ENCODE measurements at places on chromosomes 1 and 21.

GRCh38 chr1:20325844-20326420 is 35.3 kb downstream of the VWA5B1 start:
- no peak for DNase-seq

DNA sequence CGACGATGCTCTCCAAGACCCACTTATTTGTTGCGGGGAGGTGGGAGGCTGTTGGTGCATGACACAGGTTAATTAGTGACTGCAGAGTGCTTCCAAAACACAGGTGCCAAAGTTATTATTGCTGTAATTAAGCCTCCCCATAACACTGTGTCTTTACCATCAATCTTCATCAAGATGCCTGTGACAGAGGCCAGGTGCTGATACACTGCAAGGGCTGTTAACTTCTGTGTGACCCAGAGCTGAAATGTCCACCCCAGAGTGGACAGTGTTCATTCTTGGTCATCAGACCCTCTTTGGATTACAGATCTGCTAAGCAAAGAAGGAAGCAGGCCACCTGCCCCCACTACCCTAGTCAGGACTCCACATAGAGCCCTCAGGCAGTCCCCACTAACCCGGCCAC is 55.5 kb downstream of the CAPN8 start:
- DNase-seq = no peak

- no peak for DNase-seq
Measured at GRCh38 chr1:22363403-22364325, 88.0 kb upstream of the ZBTB40 start.

DNA sequence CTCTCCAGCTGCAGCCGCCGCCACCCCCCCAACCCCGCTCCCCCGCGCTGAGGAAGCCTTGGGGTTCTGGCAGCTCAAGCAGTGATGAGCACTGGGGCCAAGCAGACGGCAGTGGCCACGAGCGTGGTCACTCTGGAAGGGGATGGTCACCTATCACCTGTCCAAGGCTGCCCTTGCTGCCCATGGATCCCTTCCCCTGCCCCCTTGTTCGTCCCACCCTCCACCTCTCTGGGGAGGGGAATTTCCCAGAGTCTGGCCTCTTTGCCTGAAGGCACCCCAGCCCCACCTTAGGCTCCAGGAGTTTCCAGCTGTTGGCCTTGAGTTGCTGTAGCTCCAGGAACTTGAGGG is 7.2 kb upstream of the SMIM12 start:
- DNase-seq = no peak

DNA sequence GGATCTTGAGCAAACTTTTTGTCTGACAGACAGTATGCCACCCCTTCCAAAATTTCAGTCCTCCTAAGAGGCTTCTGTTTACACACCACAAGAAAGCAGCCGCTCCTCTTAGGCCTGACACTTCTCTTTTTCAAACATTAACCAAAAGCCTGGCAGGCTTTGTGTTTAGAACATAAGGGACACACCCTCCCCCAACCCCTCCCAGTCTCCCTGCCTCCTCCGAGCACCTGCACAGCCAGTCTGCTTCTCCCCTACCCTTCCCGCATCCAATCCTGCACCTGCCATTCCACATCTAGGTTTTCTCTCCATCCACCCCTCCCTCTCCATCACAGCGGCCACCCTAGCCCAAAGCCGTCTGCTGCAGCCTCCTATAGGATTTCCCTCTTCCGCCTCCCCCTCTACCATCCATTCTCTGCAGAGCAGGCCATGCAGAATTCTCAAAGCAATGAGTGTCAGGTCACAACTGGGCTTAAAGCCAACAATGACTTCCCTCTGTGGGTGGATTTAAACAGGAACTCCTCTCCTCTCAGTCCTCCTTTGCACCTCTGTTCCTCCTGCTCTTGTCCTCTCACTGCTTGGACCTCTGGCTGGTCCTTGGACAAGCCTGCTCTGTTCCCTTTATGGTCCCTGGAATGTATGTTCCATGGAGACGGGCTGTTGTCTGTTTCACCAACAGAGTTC is 478.2 kb downstream of the NPHP4 start:
- DNase-seq = no peak

- no peak for DNase-seq
Measured at GRCh38 chr1:224170748-224171478, 12.1 kb upstream of the DEGS1 start.

DNA sequence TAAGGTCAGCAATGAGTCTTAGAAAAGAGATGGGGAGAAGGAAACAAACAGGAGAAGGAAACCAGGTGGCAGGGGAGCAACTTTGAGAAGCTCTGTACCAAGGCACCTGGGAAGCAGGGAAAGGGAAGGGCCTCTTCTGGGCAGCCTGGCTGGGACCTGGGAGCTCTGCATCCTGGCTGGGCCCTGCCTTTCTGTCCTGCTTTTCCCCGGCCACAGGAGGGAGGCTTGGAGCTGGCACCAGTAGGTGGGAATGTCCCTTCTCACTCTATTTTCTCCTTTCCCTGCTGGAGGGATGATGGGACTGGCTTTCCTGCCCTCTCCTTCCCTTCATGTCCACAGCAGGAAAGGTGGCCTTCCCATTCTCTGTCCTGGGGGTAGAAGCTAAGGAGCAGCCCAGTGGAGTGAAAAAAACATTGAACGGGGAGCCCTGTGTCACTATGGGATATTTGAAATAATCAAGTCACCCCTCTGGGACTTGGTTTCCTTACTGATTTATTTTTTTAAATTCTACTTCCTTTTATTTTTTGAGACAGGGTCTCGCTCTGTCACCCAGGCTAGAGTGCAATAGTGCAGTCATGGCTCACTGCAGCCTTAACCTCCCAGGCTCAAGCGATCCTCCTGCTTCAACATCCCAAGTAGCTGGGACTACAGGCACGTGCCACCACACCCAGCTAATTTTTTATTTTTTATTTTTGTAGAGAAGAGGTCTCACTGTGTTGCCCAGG is 5.1 kb upstream of the NES start:
- no peak for DNase-seq

- no peak for DNase-seq
Measured at GRCh38 chr1:245622332-245623014, 467.7 kb downstream of the KIF26B start.
